ENCODE measurements at places on chromosomes 6 and 20. TPM values are rescaled to one million over a fixed set of nuclear protein-coding genes. Genes with fewer than 3 reads are reported as not detected.

GRCh38 chr20:24783631-24784492 lies 165.2 kb upstream of the CST7 start:
- no peak for DNase-seq

DNA sequence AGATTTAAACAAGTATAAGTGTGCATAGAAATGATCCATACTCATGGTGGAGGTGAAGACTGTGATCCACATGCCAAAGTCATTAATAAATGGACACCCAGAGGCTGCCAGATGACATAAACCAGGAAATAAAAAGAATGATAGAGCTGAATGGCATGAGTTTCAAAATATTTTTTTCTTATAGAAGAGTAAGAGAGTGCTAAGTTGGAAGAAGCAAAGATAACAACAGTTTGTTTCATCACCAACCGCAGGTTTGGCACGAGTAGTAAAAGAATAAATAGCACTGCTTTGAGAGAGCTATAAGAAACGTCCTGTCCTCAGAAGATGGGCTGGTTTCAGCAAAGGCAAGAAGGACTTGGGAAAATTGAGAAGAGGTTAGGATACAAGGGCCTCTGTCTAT lies 246.9 kb downstream of the UBE3D start:
- no peak for DNase-seq

GRCh38 chr6:37069639-37070038 lies 64.2 kb downstream of the FGD2 start:
- DNase-seq: no peak

DNA sequence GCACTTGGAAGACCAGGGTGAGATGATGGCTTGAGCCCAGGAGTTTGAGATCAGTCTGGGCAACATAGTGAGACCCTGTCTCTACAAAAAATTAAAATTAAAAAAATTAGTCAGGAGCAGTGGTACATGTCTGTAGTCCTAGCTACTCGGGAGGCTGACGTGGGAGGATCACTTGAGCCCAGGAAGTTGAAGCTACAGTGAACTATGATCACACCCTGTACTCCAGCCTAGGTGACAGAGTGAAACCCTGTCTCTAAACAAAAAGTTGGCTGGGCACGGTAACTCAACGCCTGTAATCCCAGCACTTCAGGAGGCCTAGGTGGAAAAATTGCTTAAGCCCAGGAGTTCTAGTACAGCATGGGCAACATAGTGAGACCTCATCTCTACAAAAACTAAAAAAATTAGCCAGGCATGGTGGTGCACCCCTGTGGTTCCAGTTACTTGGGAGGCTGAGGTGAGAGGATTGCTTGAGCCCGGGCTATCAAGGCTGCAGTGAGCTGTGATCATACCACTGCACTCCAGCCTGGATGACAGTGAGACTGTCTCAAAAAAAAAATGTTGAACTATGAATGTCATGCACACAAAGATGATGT lies 60.8 kb upstream of the MYL9 start:
- no peak for DNase-seq

DNA sequence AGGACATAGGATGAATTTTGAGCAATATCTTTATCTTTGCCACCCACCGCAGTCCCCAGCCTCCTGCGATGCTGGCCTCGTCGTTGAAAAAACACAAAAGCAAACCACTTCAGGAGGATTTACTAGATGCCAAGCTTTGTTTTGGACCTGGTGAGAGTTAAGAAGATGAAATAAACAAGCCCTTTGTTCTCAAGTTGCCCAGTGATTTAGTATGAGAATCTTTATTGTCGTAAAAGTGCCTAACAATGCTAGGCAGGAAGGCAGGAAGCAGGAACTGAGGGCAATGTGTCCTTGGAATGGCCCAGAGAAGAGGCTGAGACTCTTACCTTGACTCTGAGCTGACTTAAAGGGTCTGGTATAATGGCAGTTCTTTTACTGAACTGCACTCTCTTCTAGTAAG lies 116.0 kb downstream of the TRMT11 start:
- no peak for DNase-seq

- DNase-seq: no peak
These were observed 25.7 kb downstream of the KCNK5 start for GRCh38 chr6:39203436-39204159.

GRCh38 chr20:2742431-2742830 lies 49.9 kb downstream of the EBF4 start:
- no peak for DNase-seq

DNA sequence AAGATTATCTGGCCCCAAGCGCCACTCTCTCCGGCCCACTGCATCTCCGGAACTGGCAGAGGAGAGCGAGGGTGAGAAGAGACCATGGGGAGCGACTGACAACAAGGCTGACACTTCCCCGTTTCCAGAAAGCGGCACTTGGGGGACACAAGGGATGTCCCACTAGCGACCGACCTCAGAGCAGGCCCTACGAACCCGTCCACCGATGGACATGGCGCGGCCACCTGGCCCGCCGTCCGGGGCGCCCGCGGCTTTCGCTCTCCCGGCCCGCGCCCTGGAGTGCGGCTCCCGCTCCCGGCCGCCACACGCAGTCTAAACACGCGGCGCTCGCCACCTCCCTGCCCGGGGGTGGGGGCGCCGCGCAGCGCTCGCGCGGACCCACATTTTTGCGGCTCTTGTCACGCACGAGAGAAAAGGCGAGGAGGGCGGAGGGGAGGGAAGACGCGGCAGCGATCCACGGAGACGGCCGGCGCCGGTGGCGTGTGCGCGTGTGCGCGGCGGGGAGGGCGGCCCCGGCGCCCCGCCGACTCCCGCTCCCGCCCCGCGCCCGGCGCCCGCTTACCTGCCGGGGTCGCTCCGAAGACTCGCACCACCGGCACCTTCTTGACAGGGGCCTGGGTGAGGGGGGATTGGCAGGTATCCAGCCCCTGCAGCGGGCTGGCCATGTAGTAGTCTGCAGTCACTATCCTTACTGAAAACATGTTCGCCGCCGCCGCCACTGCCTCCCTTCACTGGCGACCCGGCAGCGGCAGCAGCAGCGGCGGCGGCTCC lies 645 bp downstream of the REV3L start:
- peak; percentile 45 for DNase-seq

Gene ZNF165
- 0.30 TPM for total RNA-seq

Gene SLC17A3
- total RNA-seq: not detected

Gene ARMC12
- total RNA-seq: 2.9 TPM

Gene NR2E1
- total RNA-seq: not detected

Gene ABHD16B
- total RNA-seq: not detected

All from tibial nerve (tissue), 4 donors.